ENCODE measurements at places on chromosomes 6 and 20. TPM values are rescaled to one million over a fixed set of nuclear protein-coding genes. Genes with fewer than 3 reads are reported as not detected.
A peak's percentile ranks its signal among the peaks of the same experiment; 100 is the strongest.

DNA sequence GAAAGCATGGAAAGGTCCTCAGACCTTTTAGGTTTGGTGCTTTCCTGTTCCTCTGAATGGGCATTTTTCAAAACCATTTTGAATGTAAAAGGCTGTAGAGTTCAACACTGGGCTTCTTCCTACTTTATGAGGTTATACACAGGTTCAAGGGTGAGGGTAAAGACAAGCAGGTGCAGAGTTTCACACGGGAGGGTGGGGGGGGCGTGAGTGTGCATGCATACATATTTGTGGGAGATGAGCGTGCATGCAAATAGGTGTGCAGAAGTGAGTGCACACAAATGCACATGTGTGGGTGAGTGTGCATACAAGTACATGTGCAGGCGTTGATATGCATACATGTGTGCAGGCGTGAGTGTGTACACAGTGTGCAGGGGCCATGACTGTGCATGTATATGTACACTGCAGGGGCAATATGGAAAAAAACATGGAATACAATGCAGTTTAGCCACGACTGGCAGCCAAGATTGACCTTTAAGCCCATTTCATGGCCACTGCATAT, 183.1 kb downstream of the GMPR start:
- H3K4me3 ChIP-seq, result peak overlapping the region; percentile 79
- no peaks in the 10 kb centered on the region for H3K27me3 ChIP-seq
- H3K4me1 ChIP-seq, result peaks cover 55% of the 10 kb centered on the region
- H3K27ac ChIP-seq, result peak overlapping the region; percentile 90
- DNase-seq, result no peak
- H3K36me3 ChIP-seq, result peaks cover 21% of the 10 kb centered on the region

GRCh38 chr20:59210186-59210585, 46.6 kb downstream of the ZNF831 start:
- no peak overlapping the region for H3K27ac ChIP-seq
- peaks cover 4% of the 10 kb centered on the region for H3K4me1 ChIP-seq
- no peak for DNase-seq
- H3K27me3 ChIP-seq, result no peaks in the 10 kb centered on the region

DNA sequence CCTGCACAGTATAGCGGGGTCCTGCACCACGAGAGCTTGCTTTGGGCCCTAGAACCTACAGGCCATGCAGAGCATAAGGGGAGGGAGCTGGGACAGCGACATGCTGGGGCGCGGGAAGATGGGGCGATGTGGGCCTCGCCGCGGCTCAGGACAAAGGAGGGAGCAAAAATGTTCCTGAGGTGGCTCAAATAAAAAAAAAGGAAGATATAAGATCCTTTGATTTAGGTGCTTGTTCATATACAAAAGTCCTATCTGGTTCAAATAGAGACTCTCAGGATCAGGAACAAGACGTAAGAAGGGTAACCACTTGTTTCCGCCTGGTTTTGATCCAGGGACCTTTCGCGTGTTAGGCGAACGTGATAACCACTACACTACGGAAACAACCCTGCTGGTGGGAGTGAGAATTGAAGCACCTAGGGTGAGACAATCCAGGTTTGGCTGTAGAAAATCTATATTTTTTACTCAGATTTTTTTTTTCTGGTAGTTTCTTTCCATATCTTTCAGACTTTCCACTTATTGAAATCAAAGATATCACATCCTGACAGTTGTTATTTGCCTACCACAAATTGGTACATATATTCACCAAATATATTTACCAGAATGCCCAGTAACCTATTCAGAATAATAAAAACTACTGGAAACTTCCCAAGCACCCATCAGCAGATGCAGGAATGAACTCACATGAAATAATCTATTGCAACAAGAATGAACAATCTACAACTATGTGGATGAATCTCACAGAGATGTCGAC, 177.9 kb upstream of the ZNF184 start:
- peak; percentile 78 for DNase-seq
- no peaks in the 10 kb centered on the region for H3K36me3 ChIP-seq
- H3K27me3 ChIP-seq, result peaks cover 28% of the 10 kb centered on the region
- H3K27ac ChIP-seq, result no peak overlapping the region
- H3K4me1 ChIP-seq, result peaks cover 4% of the 10 kb centered on the region

Gene MEP1A
- not detected for total RNA-seq

Gene SENP6
- total RNA-seq, result 79.4 TPM

GRCh38 chr20:44662261-44662660, 10.8 kb upstream of the ADA start:
- H3K27ac ChIP-seq, result no peak overlapping the region
- H3K36me3 ChIP-seq, result peaks cover 42% of the 10 kb centered on the region
- no peak overlapping the region for H3K4me3 ChIP-seq
- no peak for DNase-seq
- H3K4me1 ChIP-seq, result peaks cover 15% of the 10 kb centered on the region

DNA sequence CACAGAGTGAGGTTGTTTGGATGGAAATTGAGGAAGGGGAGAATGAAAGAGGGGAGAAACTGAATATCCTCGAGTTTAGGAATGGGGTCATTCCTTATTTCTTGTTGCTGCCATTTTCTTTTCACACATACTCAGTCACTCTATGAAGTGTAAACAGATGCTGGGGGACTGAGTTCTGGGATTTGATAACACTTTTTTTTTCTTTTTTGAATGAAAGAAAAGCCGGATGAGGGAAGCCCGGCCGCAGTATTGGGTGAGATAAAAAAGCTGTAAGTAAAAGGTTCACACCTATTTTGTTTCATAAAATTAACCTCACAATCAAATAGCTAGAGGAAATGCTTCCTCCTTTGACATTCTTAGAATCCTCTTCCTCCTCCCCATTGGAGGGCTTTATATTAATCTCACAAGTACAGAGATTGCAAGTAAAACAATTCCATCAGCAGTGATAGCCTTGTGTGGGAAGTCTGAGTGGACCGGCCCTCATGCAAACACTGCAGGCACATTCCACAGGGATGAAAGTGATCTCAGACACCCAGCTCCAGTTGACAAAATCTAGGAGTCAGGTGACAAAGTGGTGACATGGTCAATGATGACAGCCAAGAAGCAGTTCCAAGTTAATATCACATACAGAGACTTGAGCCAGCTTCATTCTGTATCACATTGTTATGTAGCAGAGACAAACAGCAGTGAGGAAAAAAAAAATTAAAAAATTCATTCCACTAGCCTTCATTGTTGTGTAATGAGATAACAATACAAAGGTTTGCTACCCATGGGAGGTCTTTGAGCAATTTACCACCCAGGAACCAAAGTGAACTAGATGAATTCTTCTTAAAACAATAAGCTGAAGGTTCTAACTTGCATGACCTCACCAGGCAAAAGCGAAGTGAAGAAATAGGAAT, 391.1 kb upstream of the HSF2 start:
- H3K4me3 ChIP-seq, result no peak overlapping the region
- H3K27ac ChIP-seq, result no peak overlapping the region
- peaks cover 4% of the 10 kb centered on the region for H3K27me3 ChIP-seq
- no peaks in the 10 kb centered on the region for H3K36me3 ChIP-seq

Gene ATP6V1G2
- total RNA-seq, result 0.89 TPM

GRCh38 chr6:155001482-155001881, 6.4 kb downstream of the TIAM2 start:
- H3K4me3 ChIP-seq, result no peak overlapping the region
- peaks cover 12% of the 10 kb centered on the region for H3K27me3 ChIP-seq
- no peak overlapping the region for H3K27ac ChIP-seq
- H3K36me3 ChIP-seq, result no peaks in the 10 kb centered on the region
- peaks cover 12% of the 10 kb centered on the region for H3K4me1 ChIP-seq

GRCh38 chr20:24742989-24743388, 206.1 kb upstream of the CST7 start:
- H3K27ac ChIP-seq, result no peak overlapping the region
- H3K36me3 ChIP-seq, result no peaks in the 10 kb centered on the region
- DNase-seq, result no peak
- peaks cover 20% of the 10 kb centered on the region for H3K4me1 ChIP-seq
- no peak overlapping the region for H3K4me3 ChIP-seq

DNA sequence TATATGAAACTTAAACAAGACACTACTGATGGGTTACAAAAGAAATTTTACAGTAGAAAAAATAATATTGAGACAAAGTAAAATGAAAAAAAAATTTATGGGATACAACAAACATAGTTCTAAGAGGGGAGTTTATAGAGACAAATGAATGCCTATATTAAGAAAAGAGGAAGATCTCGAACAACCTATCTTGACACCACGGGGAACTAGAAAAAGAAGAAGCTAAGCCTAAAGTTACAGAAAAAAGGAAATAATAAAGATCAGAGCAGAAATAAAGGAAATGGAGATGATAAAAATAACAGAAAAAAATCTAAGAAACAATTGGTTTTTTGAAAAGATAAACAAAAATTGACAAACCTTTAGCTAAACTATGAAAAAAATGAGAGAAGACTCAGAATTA, 9.1 kb upstream of the ECHDC1 start:
- DNase-seq, result no peak
- no peaks in the 10 kb centered on the region for H3K4me1 ChIP-seq
- peaks cover 6% of the 10 kb centered on the region for H3K36me3 ChIP-seq
- no peak overlapping the region for H3K27ac ChIP-seq
- H3K27me3 ChIP-seq, result no peaks in the 10 kb centered on the region

- H3K36me3 ChIP-seq, result peaks cover 5% of the 10 kb centered on the region
- no peaks in the 10 kb centered on the region for H3K4me1 ChIP-seq
- no peak overlapping the region for H3K4me3 ChIP-seq
- no peak for DNase-seq
- H3K27me3 ChIP-seq, result no peaks in the 10 kb centered on the region
- H3K27ac ChIP-seq, result no peak overlapping the region
Measured at GRCh38 chr6:109715616-109716015, 24.5 kb downstream of the FIG4 start.

DNA sequence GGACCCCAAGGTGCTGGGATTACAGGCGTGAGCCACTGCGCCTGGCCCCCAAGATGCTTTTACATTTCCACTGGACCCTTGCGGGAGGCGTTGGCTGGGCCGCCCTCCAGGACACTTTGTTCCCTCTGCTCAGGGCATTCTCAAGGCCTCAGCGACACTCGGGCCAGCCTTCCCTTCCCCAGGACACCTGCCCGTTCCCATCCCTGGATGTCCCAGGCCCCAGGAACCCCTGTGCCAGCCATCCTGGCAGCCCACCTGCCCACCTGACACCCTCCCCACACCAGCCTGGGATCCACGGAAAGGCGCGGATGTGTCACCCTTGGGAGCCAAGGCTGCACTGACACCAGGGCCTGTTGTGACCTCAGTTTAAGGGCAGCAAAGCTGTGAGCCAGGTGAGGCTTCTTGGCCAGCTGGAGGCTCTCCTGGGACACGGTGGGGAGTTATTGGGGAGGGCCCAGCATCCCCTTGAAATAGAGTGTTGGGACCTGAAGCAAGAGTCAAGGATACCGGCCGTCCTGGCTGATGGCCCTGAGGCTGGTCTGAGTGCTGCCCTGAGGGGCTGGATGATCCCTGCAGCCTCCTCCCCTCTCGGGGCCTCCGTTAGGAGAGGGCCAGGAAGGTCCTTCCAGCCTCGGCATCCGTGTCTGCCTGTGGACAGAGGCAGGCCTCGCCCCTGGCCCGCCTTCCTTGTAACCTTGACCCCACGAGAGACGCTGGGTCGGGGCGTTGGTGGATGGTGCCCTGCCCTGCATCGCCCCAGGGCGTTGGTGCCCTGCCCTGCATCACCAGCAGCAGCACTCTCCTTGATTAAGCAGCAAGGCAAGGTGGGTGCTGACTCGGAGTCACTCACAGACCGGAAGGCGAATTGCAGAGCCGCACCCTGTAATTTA, 84.2 kb upstream of the BHLHE23 start:
- no peaks in the 10 kb centered on the region for H3K36me3 ChIP-seq
- no peak overlapping the region for H3K4me3 ChIP-seq
- H3K27ac ChIP-seq, result no peak overlapping the region
- H3K4me1 ChIP-seq, result no peaks in the 10 kb centered on the region
- no peaks in the 10 kb centered on the region for H3K27me3 ChIP-seq
- DNase-seq, result no peak

DNA sequence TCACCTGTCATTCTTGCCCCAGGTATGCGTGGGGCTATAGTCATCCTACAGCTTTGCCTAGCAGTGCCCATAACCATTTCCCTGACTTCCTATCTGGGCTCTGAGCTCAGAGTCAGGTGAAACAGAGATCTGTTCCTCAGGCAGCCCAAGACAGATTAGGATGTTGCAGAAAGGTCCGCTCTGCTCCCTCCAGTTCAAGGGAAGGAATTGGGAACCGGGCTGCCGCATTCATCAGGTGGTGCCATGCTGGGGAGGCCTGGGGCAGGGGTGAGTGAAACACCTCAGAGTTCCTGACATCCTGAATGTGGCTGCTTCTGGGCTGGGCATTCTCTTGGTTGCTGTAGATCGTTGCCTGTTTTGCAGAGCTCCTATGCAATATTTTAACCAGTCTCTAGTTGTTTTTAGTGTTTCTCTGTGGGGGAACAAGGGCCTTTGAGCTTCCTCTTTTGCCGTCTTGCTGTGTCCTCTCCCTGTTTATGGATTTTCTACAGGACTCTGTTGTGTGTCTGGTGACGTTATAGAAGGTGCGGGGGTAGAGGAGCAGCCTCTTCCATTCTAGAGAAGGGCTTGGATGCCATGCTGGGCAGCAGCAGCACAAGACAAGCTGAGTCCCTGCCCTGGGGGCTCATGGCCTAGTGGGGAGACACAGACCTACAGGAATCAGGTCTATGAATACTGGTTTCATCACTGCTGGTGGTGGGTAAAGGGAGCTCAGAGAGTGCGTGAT, 9.2 kb downstream of the ENTPD6 start:
- no peaks in the 10 kb centered on the region for H3K36me3 ChIP-seq
- H3K27me3 ChIP-seq, result no peaks in the 10 kb centered on the region
- H3K27ac ChIP-seq, result no peak overlapping the region
- H3K4me1 ChIP-seq, result peaks cover 9% of the 10 kb centered on the region
- DNase-seq, result no peak

GRCh38 chr20:15555913-15556312, 1017.3 kb downstream of the KIF16B start:
- no peaks in the 10 kb centered on the region for H3K4me1 ChIP-seq
- H3K36me3 ChIP-seq, result no peaks in the 10 kb centered on the region
- no peaks in the 10 kb centered on the region for H3K27me3 ChIP-seq
- DNase-seq, result no peak
- no peak overlapping the region for H3K4me3 ChIP-seq

GRCh38 chr6:167450626-167451025, 125.7 kb downstream of the TTLL2 start:
- no peaks in the 10 kb centered on the region for H3K36me3 ChIP-seq
- H3K4me3 ChIP-seq, result no peak overlapping the region
- H3K27ac ChIP-seq, result no peak overlapping the region
- no peaks in the 10 kb centered on the region for H3K4me1 ChIP-seq

- peak overlapping the region; percentile 61 for H3K4me3 ChIP-seq
- peaks cover 76% of the 10 kb centered on the region for H3K27me3 ChIP-seq
- DNase-seq, result peak; percentile 58
- peaks cover 1% of the 10 kb centered on the region for H3K36me3 ChIP-seq
Measured at GRCh38 chr20:25860531-25861150, 164.0 kb upstream of the ZNF337 start.
